ENCODE measurements at places on chromosomes 6 and 20. TPM values are rescaled to one million over a fixed set of nuclear protein-coding genes. Genes with fewer than 3 reads are reported as not detected.

The INSM1 gene
- total RNA-seq: 8.6 TPM

The IL17A gene
- not detected for total RNA-seq

The FILIP1 gene
- total RNA-seq: 6.5 TPM

The TMC2 gene
- total RNA-seq: not detected

All from colonic mucosa (tissue), 4 donors.